ENCODE measurements at places on chromosomes 6 and 20. TPM values are rescaled to one million over a fixed set of nuclear protein-coding genes. Genes with fewer than 3 reads are reported as not detected.

The DPM1 gene
- 33.9 TPM for total RNA-seq

The RAB5IF gene
- total RNA-seq = 185 TPM

The SULF2 gene
- 26.4 TPM for total RNA-seq

The UBD gene
- total RNA-seq = 1.00 TPM

The SKIC2 gene
- 31.3 TPM for total RNA-seq

The LRRN4 gene
- total RNA-seq = not detected

The SPDEF gene
- 0.44 TPM for total RNA-seq

The HLA-DMA gene
- total RNA-seq = 16.2 TPM

The RAET1L gene
- 30.4 TPM for total RNA-seq

The SLC2A10 gene
- total RNA-seq = 2.1 TPM

The PCIF1 gene
- total RNA-seq = 19.0 TPM

The CRIP3 gene
- total RNA-seq = 0.28 TPM

The BTN1A1 gene
- not detected for total RNA-seq

The TNFRSF6B gene
- total RNA-seq = 4.5 TPM

DNA sequence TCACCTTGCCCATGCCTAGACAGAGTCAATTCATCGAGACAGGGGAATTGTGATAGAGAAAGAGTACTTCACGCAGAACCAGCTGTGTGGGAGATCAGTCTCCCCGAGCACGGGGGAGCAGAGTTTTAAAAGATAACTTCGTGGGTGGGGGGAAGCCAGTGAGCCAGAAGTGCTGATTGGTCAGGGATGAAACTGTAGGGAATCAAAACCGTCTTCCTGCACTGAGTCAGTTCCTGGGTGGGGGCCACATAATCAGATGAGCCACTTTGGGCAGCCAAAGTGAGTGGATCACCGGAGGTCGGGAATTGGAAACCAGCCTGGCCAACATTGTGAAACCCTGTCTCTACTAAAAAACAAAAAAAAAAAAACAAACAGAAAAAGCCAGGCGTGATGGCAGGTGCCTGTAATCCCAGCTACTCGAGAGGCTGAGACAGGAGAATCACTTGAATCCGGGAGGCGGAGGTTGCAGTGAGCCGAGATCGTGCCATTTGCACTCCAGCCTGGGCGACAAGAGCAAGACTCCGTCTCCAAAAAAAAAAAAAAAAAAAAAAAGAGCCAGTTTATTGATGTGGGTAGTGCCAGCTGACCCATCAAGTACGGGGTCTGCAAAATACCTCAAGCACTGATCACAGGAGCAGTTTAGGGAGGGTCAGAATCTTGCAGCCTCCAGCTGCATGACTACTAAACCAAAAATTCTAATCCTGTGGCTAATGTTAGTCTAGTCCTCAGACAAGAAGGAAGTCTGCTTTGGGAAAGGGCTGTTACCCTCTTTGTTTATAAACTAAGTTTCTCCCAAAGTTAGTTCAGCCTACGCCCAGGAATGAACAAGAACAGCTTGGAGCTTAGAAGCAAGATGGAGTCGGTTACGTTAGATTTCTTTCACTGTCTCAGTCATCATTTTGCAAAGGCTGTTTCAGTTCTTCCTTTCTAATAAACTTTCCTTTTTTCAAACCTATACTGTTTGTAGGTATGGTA lies 3.9 kb upstream of the TRIM39 start:
- no peak for ATAC-seq

DNA sequence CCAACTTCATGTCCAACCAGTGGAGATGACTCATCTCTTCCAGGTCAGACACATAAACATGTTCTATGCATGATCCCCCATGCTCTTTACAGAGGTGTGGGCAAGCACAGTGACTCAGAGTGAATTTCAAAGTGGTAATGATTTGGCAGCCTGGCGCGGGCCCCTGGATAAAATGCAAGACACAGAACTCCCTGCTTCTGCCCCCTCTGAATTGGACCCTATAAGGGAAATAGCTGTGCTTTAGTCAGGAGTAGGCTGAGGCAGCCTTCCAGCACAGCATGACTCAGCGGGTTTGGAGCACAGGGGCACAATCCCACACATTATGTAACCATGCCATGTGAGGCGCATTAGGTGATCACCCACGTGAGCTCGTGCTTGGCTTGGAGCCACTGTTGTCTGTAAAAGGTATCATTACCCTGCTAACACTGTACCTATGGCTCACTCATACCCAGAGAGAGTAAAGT lies 127.4 kb downstream of the C6orf118 start:
- ATAC-seq = peak; percentile 48

DNA sequence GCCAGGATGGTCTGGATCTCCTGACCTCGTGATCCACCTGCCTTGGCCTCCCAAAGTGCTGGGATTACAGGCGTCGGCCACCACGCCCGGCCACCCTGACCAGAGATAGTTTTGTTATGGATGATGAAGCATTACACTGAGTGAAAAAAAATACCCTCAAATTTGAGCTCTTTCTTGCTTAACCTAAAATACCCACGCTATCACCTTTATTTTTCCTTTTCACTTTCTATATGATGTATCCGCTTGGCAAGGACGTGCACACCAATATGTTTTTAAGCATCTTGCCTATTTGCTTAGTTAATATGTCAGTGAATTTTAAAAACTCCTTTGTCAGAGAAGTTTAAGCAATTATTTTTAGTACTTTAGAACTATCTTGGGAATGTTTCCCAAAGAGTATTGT lies 150.4 kb downstream of the INSM1 start:
- no peak for ATAC-seq

- ATAC-seq = no peak
These were observed 221.6 kb upstream of the CDYL start for GRCh38 chr6:4554645-4555044.

DNA sequence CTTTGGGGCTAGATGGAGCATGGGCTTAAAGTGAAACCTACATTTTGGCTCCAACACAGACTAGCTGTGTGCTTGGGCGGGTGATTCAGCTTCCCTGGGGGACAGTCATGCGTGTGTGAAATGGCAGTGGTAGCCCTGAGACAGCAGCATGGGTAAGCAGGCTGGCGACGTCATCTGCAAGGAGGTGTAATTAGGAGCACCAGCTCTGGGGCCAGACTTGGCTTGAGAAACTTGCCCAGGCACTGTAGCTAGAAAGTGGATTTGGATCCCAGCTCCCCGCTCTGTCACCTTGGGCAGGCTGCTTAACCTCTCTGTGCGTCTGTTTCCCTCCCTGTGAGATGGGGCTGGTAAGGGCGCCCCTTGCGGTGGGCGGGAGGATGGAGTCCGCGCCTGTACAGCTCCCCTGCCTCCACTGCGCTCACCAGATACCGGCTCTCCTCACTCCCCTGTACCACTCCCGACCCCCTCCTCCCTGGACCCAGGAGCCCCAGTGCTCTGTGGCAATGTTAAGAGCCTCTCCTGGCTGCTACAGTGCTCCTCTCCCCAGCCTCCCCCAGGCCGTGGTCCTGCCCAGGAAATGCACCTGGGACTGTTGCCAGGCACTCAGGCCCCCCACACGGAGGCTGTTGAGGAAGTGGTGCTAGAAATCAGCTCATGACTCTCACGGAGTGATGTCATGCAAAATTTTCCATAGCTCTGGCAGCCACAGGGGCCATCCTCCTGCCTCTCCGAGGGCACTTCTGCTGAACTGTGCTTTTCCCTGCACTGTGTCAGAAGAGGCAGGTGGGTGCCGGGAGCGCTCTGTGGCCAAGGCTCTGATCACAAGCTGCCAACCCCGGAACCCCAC lies 44.6 kb downstream of the SYNJ2 start:
- ATAC-seq = peak; percentile 85

GRCh38 chr20:60627751-60628565 lies 624.1 kb upstream of the CDH4 start:
- no peak for ATAC-seq

GRCh38 chr6:37608587-37608986 lies 89.1 kb downstream of the MDGA1 start:
- peak; percentile 78 for ATAC-seq

DNA sequence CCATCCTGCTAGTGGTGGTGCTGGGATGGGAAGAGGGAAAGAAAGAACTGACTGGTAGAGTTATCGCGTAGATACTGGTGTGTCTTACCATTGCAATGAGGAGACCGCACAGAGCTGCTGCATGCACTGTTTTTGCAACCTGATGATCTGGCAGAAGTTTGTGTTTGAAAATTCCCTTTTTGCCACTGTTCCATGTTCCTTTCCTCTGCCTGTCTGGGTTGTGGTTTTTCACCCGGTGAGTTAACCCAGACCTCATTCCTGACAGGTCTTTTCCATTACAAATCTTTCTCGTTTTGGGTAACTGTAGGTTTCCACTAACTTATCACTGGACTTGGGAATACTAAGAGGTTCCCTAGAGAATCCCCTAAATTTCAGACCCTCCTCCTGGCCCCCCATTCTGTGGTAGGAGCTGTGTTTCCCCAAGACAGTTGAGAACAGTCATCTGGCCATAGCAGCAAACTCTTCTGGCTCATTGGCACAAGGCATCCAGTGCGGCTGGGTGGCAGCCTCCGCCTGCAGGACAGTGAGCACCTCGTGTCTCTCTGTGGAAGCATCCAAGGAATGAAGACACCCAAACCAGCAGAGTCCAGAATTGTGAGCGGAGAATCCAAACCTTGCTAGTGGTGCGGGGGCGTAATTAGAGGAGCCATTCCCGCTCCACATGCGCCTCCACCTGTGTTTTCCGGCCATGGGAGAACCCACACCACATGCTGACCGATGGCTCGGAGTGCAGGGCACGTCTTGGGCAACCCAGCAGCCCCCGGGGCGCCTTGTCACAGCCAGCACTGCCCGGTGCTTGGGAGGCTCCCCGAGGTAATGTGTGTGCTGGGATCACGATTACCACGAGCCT lies 32.8 kb downstream of the ERMARD start:
- no peak for ATAC-seq

- ATAC-seq = peak; percentile 89
These were observed 3.3 kb upstream of the ULBP3 start for GRCh38 chr6:150072201-150072600.

GRCh38 chr20:59945731-59946130 lies 5.5 kb downstream of the FAM217B start:
- ATAC-seq = no peak

GRCh38 chr20:11271319-11271718 lies 597.5 kb upstream of the JAG1 start:
- ATAC-seq = no peak

DNA sequence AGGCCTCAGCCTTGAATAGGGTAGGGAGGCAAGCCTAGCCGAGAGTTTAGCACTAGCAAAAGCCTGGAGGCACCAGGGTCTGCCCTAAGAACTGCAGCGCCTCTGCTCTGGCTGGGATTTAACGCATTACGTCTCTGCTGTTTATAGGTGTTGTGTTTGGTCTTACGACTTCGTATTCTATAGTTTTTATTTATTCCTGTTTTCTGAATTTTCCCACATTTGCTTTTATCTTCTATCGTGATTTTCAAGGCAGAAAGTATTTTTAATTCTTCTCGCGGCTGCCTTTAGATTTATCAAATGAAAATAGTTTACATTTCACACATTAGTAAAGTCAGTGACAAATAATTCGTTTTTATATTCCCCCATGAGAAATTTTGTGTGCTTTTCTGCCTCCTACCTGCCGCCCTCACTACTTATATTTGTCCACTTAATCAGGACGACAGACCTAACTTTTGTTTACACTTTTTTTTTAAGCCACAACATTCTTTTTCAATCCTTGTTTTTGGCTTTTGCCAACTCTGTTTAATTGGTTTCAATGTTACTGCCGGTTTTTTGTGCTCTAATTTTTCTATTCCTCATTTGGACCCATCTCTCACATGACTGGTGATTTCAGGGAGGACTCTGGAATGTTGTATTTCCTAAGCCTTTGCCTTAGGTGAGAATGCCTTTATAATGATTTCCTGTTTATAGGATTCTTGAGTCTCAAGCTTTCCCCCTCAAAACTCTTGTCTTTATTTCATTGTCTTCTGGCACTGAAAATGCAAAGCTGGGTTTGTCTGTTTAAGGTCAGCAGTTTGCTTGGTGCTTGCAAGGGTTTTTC lies 1.3 kb upstream of the LZTS3 start:
- ATAC-seq = no peak

- ATAC-seq = no peak
These were observed 12.1 kb upstream of the PAX1 start for GRCh38 chr20:21693322-21693721.

DNA sequence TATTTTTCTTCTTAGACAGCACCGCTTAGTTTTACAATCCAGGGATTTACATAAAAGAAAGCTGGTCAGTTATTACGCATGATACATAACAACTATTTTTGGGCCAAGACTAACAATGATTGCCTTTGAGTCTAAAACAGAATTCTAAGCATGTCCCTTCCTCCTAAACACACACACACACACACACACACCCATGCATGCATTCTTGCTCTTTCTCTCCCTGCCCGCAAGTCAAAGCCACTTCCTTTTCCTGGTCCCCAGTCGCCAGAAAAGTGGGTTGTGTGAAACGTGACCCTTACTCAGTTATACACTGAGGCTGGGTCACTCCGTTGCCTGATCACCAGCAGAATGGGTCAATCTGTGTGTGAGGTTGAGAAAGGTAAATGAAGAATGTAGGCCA lies 31.4 kb downstream of the FYN start:
- peak; percentile 35 for ATAC-seq
